ENCODE measurements at places on chromosomes 1 and 21. TPM values are rescaled to one million over a fixed set of nuclear protein-coding genes. Genes with fewer than 3 reads are reported as not detected.

- DNase-seq = no peak
These were observed 157.0 kb upstream of the COA6 start for GRCh38 chr1:234216116-234216703.

- DNase-seq = no peak
These were observed 57.4 kb downstream of the LACTBL1 start for GRCh38 chr1:22915231-22915630.

DNA sequence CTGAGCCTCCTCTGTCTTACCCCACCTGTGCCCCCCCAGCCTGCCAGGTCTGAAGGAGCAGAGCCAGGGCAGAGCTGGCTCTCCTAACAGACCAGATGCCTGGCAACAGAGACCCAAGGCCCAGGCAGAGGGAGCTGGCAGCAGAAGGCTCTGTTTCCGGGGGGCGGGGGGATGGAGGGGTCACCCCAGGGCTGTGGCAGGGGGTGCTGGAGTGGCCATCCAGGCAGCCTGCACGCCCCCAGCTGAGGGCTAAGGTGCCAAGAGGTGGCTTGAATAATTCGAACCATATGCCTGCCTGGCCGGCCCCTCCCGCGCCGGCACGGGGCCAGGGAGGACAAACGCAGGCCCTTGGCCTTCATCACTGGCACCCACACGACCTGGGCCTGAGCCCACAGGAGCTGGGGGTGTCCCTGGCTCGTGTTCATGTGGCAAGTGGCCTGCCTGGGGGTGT, 16.0 kb upstream of the PLEKHG5 start:
- no peak for DNase-seq

DNA sequence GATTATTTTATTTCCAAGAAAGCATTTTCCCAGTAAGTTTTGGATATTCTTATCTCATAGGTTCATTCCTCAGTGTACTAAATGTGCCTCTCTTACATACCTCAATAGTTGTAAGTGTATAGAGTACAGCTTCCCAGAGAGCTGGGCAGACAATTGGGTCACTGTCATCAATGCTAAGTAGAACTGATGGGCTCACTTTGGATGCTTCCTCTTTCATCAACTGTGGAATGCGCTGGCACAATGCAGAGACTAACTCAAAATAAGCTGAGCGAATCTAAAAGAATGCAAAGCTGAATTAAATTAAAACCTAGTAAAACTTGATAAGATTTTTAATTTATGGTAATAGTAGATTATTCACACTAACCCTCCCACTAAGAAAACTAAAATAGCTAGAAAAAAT, 21.5 kb downstream of the LTN1 start:
- DNase-seq = no peak

- DNase-seq = no peak
These were observed 5.8 kb downstream of the COQ8A start for GRCh38 chr1:226945858-226946245.

DNA sequence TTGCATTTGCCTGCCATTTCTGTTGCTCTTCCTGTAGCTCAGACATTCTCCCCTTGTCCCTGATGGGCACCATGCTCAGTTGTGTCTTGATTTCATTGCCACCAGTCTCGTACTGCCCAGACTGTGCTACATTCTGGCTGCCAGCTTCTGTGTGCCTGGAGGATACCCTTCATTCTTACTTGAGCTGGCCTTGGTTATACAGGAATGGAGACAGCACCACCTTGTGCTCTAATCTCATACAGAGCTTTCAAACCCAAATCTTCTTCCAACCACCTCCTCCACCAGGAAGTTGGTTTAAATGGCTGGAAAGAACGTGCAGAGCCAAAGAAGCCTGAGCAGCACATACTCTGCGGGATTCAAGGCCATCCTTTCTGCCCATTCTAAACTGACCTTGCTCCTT, 165.3 kb downstream of the SLC35F3 start:
- no peak for DNase-seq

GRCh38 chr1:209882942-209883340, 55.1 kb upstream of the SYT14 start:
- no peak for DNase-seq

DNA sequence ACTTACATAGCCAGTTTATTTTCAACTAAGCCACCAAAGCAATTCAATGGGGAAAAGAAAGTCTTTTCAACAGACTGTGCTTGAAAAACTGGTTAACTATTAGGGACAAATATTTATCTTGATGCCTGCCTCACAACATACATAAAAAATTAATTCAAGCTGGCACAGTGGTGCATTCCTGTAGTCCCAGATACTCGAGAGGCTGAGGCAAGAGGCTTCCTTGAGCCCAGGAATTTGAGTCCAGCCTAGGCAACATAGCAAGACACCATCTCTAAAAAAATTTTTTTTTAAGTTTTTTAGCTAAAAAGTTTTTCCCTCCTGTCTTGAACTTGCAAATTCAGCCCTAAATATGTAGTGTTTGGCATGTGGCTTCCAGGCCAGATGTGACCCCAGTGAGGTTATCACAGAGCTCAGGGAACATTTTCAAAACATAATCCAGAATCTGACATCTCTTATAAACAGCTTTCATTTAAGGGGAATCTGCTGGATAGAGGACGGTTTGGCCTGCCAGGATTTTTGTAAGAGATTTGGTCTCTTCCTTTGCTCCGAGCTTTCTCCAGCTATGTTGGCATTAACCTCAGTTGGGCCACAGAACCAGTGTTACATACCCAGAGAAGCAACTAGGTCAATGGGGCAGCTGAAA, 46.4 kb downstream of the COL6A1 start:
- DNase-seq = no peak

- no peak for DNase-seq
These were observed 18.5 kb downstream of the CYP2J2 start for GRCh38 chr1:59908084-59908483.

GRCh38 chr1:31957701-31958674, 19.8 kb upstream of the PTP4A2 start:
- DNase-seq = no peak

PLEKHO1 gene
- 23.2 TPM for polyA plus RNA-seq

WNT9A gene
- 2.2 TPM for polyA plus RNA-seq

KISS1 gene
- polyA plus RNA-seq = 0.71 TPM

PRMT6 gene
- 23.6 TPM for polyA plus RNA-seq

DNA sequence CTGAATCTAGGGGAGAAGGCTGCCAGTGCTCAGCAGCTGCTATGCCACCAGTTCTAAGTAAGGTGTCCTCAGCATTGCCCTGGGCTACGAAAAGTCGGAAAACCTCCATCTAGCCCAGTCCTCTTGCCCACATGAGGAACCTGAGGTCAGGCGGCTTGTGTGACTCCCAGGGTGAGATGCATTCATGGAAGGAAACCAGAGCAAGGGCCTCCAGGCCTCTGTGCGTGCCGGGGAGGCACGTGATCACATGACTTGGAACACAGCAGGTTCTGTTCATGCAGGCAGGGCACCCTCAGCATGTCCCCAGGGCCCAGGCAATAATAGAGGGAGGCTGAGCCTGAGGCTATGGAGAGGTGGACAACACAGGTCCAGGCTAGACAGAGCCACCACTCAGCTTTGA, 312.5 kb upstream of the DUSP10 start:
- DNase-seq = no peak

GRCh38 chr1:4837752-4838151, 183.3 kb downstream of the AJAP1 start:
- DNase-seq = no peak

DNA sequence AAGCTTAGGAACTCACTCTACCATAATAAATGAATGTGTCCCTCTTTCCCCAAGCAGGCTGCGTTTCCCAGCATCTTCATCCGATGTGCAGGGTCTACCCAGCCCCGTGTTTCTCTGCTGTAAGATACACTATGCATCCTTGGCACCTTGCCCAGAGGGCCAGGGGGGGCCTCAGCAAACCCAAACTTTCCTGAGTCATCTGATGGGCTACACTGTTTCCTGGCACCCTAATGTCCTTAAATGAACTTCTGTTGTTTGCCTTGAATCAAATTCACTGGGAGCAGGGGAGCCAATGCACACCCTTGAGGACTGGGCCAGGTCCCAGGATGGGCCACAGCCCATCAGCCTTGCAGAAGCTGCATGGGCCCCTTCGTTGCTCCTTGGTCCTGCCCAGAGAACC, 145.5 kb downstream of the IGSF21 start:
- DNase-seq = no peak

DNA sequence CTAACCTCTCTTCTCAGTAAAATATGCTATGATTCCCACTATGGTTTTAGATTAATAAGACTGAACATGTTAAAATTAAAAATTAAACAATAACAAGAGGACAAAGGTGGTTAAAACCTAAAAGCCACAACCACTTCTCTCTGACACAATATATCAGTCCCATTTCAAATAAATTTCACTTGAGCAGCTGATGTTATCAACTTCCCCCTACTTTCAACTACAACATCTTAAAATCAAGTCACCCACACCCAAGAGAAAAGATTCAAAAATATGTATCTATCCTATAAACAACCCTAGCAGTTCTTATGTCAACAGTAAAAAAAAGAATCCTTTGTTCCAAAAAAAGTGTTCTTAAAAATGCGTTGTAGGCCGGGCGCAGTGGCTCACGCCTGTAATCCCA, 7.5 kb downstream of the PUM1 start:
- DNase-seq = no peak

ARHGEF11 gene
- polyA plus RNA-seq = 19.9 TPM

- no peak for DNase-seq
These were observed 938.1 kb downstream of the TTLL7 start for GRCh38 chr1:83060651-83061390.

DNA sequence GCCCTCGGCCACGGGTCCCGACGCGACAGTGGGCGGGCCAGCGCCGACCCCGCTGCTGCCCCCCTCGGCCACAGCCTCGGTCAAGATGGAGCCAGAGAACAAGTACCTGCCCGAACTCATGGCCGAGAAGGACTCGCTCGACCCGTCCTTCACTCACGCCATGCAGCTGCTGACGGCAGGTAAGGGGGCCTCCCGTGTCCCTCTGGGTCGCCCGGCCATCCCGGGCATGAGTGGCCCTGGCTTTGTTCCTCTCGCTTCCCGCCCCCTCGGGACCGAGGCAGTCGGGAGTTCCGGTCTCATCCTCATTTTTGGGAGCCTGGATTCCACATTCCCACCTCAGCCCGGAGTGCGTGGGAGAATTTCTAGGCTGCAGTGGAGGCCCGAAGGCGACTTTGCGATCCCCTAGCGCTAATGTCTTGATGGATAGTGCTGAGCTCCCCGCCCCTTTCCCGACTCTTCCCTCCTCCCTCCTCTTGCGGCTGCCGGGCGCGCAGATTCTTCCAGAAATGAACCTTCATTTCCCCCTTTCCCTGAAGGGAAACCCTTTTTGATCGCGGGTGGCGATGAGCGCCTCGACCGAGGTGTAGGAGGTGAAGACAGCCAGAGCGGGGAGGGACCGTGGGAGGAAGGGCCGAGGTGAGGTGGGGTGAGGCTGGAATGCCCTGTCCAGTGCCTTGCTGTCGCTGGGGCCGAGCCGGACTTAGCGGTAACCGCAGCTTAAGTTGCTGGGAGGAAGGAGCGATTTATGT, 705 bp downstream of the KHDRBS1 start:
- DNase-seq = no peak

GRCh38 chr1:156654700-156655099, 12.8 kb downstream of the BCAN start:
- no peak for DNase-seq

DNA sequence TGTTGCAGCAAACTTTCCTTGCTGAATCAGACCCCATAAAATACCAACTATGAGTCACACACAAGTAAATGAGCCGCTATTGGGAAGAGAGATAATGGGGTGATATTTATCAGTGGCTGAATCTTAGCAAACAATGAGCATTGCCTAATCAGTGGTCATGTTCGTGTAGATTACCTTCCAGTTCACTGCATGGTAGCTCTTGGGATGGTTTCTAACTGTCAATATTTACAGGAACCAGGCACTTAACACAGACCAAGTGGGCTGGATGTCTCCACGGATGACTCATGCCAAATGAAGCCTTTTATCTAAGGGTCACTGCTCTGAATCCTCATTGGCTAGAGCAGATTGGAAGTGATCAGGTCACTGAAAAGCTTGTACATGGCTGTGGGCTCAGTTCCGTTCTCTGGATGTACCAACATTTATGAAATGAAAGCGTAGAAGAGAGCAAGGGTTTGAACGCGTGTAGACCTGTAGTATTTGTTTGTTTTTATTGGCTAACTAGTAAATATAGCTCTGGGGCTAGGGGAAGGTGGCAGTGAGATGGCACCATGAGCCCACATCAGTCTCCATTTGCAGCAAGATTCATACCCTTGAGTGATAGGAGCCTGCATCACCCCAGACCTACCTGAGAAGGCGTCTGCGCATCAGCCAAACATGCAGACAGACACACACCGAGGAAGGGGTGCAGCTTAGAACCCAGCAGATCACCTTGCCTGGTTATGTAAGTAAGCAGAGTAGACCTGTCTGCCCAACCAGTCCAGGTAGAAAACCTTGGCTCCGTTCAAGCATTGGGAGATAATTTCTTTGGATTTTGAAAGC, 153.3 kb downstream of the TOMM20 start:
- DNase-seq = no peak

GRCh38 chr1:64295136-64295535, 91.7 kb downstream of the UBE2U start:
- no peak for DNase-seq

DNA sequence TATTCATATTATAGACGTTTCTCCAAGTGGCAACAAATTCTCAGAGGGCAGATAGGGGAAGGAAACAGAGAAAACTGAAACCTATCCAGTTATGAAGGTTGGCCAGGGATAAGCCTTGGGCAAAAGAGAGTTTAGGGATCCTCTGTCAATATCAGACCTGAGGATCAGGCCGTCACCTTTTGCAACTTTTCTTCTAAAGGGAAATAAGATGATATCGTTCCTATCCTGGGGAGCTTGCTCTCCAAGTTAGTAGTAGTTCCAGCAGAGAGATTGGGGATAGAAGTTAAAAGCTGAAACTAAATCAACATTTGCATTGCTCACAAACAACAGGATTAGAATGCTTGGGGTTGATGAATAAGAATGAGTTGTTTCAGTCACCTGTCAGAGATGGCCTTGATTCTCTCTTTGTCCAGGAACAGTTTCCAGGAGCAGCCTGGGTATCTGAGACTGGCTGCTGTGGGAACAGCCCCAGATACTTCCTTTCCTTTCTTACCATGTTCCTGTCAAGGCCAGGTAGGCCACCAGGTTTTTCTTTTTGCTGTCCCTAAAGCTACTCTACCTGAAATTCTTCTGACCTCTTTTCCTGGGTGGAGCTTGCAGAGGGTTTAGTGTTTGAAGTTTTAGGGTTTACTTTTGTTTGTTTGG, 2.5 kb downstream of the RIIAD1 start:
- DNase-seq = no peak

CFAP410 gene
- polyA plus RNA-seq = 20.5 TPM

DNA sequence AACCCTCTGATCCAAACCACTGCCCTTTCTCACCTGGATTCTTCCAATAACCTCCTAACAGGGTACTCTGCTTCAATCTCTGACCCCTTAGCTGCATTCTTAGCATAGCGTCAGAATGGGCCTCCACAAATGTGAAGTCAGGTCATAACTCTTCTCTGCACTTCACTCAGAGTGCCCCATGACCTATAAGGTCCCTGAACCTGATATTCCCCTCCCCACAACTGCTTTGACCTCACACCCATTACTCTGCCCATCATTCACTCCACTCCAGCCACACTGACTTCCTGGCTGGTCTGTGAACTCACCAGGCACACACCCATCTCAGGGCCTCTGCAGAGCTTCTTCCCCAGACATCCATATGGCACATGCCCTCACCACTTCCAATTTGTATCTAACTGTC, 141.9 kb downstream of the ZNF281 start:
- no peak for DNase-seq

AGL gene
- polyA plus RNA-seq = 2.7 TPM

GRCh38 chr21:18772404-18772803, 368.8 kb upstream of the TMPRSS15 start:
- DNase-seq = no peak

Measured in H1 (cell line).